ENCODE measurements at places on chromosomes 16 and 17. TPM values are rescaled to one million over a fixed set of nuclear protein-coding genes. Genes with fewer than 3 reads are reported as not detected.

- H3K27ac ChIP-seq: peak overlapping the region; percentile 17
- no peak for DNase-seq
- H3K27me3 ChIP-seq: no peaks in the 10 kb centered on the region
Observed at GRCh38 chr17:51820252-51820651, 338.3 kb downstream of the CA10 start.

GRCh38 chr16:86436466-86437185, 73.7 kb upstream of the FOXF1 start:
- no peaks in the 10 kb centered on the region for H3K36me3 ChIP-seq
- H3K4me1 ChIP-seq: no peaks in the 10 kb centered on the region
- H3K27me3 ChIP-seq: no peaks in the 10 kb centered on the region

GRCh38 chr17:18246880-18247612, 11.5 kb downstream of the FLII start:
- H3K36me3 ChIP-seq: peaks cover 3% of the 10 kb centered on the region
- no peak overlapping the region for H3K4me3 ChIP-seq
- H3K27me3 ChIP-seq: no peaks in the 10 kb centered on the region
- DNase-seq: peak; percentile 44

DNA sequence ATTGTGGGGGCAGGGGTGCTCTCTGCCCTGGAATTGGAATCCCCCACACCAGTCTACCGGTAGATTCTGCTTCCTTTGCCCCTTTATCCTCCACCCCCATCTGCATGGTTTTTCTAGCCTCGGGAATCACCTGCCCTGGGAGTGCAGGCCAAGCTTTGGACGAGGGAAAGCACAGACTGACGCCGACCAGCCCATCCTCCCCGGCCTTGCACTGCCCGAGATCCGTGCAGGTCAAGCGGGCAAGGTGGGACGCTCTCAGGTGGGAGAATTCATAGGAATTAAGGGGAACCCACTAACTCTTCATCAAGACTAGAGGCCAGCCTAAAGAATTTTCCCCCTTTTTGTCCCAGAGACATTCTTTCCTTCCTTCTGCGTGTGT, 9.9 kb upstream of the HOXB13 start:
- no peaks in the 10 kb centered on the region for H3K36me3 ChIP-seq
- H3K27ac ChIP-seq: no peak overlapping the region
- peaks cover 18% of the 10 kb centered on the region for H3K4me1 ChIP-seq

DNA sequence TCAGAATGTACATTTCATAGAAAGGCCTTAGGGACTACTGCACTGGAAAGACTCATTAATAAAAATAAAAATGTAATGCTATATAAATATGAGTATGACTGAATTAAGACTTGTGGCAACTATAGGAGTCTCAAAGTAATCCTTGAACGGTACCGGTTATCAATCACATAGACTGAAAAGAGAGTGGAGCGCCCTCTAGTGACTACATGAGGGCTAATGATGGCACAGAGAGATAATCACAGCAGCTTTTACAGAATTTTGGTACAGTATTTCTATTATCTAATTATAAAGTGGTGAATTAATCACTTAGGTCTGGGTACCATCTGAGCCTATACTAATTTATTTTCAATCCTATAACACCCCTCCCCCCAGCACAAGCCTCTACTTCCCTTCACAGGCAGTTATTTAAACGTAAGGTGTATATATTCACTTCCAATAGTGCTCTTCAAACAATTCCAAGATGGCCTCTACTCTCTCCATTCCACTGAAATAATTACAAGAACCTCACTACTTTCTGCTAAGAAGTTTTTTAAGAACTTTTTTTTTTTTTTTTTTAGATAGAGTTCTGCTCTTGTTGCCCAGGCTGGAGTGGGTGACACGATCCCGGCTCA, 40.7 kb upstream of the ANKFY1 start:
- H3K36me3 ChIP-seq: peaks cover 6% of the 10 kb centered on the region
- no peak overlapping the region for H3K4me3 ChIP-seq
- no peak overlapping the region for H3K27ac ChIP-seq
- no peaks in the 10 kb centered on the region for H3K27me3 ChIP-seq
- peaks cover 13% of the 10 kb centered on the region for H3K4me1 ChIP-seq

GRCh38 chr17:7478276-7479212, 887 bp downstream of the ZBTB4 start:
- H3K27me3 ChIP-seq: no peaks in the 10 kb centered on the region
- peak; percentile 59 for DNase-seq
- H3K4me3 ChIP-seq: peak overlapping the region; percentile 84

The TTLL6 gene
- total RNA-seq: not detected

The EFCAB5 gene
- 1.7 TPM for total RNA-seq

Measured in activated T-cell treated with anti-CD3 and anti-CD28 coated beads, Interleukin-2, amount 50 U/mL, for 72 hours (primary cell).